ENCODE measurements at places on chromosomes 4 and X. TPM values are rescaled to one million over a fixed set of nuclear protein-coding genes. Genes with fewer than 3 reads are reported as not detected.

PHOX2B gene
- not detected for total RNA-seq

ZNF630 gene
- 3.1 TPM for total RNA-seq

TRIML1 gene
- total RNA-seq, result not detected

TMEM255A gene
- 0.14 TPM for total RNA-seq

IL2 gene
- 2.7 TPM for total RNA-seq

DNA sequence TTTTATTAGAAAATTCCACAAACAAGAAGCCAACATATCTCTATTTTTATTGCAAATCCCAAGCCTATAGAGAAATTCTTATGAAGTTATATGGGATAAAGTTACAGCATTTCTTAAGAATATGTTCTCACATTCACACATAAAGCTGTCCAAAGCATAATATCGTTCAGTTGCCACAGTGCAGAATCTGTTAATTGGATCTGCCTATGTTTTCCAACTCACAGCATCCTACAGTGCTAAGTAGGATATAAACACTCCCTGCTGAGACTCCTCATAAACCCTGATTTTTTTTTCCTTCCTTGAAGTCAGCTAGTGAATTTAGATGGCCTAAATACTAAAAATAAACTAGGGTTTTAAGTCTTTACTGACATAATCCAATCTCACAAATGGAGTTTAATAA is 307.9 kb downstream of the PDGFC start:
- no peak for DNase-seq

GRCh38 chrX:19725641-19726040 is 161.8 kb downstream of the SH3KBP1 start:
- no peak for DNase-seq

DNA sequence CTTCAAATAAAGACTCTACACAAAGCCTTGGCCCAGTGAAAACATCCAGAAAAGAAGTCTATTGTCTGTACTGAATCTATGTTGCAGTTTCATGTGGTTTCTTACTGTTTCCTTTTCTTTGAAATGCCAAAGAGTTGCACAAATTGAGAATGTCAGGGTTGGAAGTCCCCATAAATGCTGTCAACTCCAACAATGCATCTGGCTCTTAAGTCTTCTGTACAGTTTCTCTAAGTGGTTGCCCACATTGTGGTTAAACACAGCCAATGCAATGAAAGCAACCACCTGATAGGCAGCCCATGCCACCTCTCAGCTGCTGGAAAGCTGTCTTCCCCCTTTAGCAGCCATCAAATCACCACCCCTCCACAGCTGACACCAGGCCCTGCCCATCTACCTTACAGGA is 67.2 kb upstream of the C1GALT1C1 start:
- peak; percentile 33 for DNase-seq

DNA sequence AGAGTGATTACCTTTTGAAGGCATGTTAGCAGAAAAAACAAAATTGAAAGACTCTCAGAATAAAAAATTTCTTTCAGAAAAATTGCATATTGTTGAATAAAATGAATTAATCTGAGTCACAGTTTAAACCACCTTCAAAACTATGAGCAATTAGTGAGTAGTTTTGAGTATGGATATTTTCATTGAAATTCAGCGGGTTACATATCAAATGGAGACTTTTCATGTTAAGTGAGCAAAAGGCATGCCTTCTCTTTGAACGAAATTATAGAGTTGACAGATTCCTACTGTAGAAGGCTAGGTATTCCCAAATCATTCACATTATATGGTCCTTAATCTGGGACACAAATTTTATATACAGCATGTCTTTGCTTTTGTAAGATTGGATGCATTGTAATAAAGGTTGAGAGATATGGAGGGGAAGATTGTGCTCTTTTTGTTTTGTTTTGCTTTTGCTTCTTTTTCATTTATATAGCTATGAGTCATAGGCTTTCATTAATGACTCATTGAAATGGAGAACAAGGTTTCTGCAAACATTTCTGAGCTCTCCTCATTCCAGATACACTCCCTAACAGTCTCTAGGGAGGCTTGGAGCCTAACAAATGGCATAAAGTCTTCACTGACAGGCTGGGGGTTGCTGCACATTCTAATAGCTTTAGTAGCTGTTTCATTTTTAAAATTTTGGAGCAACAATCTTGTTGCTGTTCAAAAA is 21.6 kb downstream of the PCDH18 start:
- DNase-seq, result no peak

- no peak for DNase-seq
Observed at GRCh38 chr4:143199503-143199902, 14.8 kb downstream of the USP38 start.

DNA sequence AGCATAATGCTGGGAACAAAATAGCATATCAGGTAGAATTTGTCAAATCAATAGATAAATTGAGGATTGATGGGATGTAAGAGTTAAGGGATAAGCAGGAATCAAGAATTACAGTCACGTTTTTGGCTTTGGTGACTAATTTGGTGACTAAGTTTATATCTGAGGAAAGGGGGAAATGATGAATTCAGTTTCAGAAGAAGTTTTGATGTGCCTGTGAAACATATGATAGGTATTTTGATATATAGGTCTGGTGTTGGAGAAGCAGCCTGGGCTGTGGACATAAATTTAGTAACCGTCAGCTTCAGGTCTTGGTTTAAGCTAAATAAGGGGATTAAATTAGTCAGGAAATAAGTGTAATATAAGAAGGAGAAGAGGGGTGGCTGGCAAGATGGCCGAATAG is 79.0 kb upstream of the EDA2R start:
- DNase-seq, result no peak

DNA sequence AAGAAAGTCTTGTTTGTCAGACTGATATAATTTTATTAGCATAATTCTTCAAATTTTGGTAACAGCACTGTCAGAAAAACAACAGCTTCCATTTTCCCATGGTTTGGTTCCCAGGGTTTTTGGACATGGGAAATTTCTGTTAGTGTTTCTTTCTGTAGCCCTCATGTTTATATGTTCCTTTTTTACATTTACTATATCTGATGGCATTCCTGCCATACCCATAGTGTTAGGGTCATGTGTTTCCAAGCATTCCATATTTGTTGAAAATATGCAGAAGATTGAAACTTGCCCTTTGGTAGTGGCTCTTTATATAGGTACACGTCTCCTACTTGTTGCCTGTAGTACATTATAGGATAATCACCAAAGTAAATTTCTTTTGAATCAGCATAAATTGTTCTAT is 65.8 kb downstream of the PDLIM5 start:
- DNase-seq, result no peak

GRCh38 chr4:53015681-53016080 is 153.6 kb downstream of the RASL11B start:
- no peak for DNase-seq

DNA sequence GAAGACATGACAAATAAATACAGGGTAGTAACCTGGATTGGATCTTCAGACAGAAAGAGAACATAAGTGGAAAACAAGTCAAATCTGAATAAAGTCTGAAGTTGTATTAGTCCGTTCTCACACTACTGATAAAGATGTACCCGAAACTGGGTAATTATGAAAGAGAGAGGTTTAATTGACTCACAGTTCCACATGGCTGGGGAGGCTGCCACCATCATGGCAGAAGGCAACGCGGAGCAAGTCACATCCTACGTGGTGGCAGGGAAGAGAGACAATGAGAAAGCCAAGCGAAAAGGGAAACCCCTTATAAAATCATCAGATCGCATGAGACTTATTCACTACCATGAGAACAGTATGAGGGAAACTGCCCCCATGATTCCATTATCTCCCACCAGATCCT is 82.8 kb downstream of the USP46 start:
- no peak for DNase-seq

GRCh38 chr4:48546336-48546735 is 56.3 kb downstream of the ZAR1 start:
- DNase-seq, result no peak

- no peak for DNase-seq
Observed at GRCh38 chrX:22616867-22617266, 344.2 kb downstream of the CBLL2 start.

DNA sequence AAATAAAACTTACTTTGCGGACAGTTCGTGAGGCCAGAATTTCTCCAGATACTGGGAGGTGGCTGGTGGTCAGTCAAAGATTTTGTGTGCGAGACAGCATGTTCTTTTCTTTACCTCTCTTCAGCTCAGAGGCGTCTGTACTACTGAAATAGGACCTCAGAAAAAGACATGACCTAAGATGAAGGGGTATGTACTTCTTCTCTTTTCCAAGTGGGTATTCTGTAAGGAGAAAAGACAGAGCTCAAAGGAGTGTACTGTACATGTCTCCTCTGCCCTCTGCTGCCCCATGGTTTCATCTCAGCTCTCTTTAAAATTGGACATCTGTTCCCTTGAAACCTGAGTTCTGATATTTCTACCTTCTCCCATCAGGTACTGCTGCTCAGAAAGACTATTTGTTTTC is 38.1 kb downstream of the SEPTIN11 start:
- DNase-seq, result no peak

Measured in T-cell (primary cell).